ENCODE measurements at places on chromosomes 3 and 15.

DNA sequence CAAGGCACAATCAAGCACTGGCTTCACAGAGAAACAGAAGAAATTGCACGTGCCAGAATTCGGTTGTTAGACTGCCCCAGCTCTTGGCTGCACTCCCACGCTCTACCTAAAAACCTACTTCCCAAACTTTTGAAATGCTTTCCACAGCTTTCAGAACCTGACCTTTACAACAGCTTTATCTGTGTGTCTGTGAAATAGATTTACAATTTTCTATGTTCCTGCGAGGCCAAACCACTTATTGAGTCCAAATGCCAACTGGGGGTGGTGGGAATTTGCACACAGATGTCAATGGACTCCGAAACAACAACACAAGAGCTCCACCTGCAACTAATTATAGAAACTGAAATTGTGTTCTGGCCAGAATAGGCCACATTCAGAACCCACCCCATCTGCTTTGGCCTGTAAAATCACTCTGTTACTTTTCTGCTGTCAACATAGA is 44.6 kb downstream of the ERC2 start:
- DNase-seq, result no peak

GRCh38 chr3:155944081-155944480 is 73.6 kb downstream of the GMPS start:
- no peak for DNase-seq

GRCh38 chr15:64693134-64693533 is 82.3 kb downstream of the RBPMS2 start:
- no peak for DNase-seq

GRCh38 chr3:180870008-180870699 is 42.3 kb upstream of the FXR1 start:
- DNase-seq, result no peak

DNA sequence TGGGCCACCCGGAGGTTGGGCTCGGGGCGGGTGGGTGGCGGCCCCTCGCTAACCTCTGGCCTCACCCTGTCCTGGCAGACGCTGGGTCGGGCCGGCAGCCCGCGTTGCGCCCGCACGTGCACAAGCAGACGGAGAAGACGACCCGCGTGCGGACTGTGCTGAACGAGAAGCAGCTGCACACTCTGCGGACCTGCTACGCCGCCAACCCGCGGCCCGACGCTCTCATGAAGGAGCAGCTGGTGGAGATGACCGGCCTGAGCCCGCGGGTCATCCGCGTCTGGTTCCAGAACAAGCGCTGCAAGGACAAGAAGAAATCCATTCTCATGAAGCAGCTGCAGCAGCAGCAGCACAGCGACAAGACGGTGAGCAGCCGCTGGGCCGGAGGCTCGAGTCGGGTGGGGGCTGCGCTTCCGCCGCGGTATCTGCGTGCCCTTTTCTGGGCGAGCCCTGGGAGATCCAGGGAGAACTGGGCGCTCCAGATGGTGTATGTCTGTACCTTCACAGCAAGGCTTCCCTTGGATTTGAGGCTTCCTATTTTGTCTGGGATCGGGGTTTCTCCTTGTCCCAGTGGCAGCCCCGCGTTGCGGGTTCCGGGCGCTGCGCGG is 3.7 kb downstream of the ISL2 start:
- DNase-seq, result no peak

GRCh38 chr3:58004973-58005372 is 3.2 kb upstream of the FLNB start:
- no peak for DNase-seq

- no peak for DNase-seq
Measured at GRCh38 chr3:184765047-184765729, 46.8 kb upstream of the VPS8 start.

GRCh38 chr3:167246252-167246651 is 133.8 kb downstream of the ZBBX start:
- DNase-seq, result no peak

DNA sequence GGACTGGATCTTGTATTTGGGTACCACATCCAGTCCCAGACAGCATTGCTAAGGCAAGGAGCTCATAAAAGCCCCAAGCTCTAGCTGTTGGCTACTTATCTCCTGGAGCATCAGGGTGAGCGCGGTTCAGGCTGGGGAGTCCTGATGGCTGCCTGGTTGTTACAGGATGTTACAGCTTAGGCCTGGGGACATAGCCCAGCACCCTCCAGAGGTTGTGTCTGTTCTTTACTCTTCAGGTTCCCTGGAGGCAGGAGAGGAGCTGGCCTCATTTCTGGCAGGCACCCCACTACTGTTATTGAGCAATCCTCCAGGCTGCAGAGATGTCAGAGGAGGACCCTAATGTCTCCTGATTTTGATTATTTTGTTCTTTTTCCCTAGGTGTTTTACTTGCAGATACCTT is 26.6 kb downstream of the APBA2 start:
- no peak for DNase-seq

- DNase-seq, result no peak
Measured at GRCh38 chr15:89052474-89052873, 35.8 kb upstream of the ABHD2 start.

GRCh38 chr3:40078590-40078989 is 230.9 kb upstream of the EIF1B start:
- DNase-seq, result no peak

GRCh38 chr3:170622369-170623159 is 36.7 kb upstream of the SLC7A14 start:
- no peak for DNase-seq

DNA sequence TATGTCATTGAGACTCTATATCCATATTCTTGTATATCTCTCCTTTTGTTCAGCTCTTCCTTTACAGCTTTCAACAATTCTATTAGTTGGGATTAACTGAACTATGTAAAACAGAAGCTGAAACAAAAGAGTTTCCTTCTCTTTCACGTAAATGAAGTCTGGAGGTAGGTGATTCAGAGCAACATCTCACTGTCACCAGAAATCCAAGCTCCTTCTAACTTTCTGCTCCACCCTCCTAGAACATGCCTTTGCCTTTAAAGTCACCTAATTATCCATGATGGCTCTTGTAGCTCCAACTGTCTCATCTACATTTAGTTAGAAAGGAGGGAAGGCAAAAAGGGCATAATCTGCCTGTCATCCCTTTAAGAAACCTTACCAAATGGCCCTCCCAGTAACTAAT is 458.2 kb upstream of the MDFIC2 start:
- DNase-seq, result no peak

- peak; percentile 88 for DNase-seq
Measured at GRCh38 chr15:73051807-73052652, at the start of gene NEO1. Gene NEO1 (plus strand): TSS chr15:73052463. CDS start chr15:73052676, 213 bp downstream.

DNA sequence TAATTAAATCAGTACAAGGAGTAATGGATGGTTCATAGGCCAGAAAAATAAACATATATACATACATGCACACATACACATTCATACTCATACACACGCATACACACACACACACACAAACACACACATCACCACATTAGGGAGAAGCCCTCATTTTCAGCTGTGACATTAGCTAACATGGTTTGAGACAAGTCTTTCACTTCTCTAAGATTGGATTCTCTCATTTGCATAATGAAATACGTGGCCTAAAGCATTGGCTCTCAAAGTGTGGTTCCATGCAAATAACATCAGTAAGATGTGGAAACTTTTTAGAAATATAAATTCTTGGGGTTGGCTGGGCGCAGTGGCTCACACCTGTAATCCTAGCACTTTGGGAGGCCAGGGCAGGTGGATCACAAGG is 452.6 kb downstream of the TAFA4 start:
- no peak for DNase-seq

- DNase-seq, result no peak
Measured at GRCh38 chr3:89947337-89947954, 840.0 kb downstream of the EPHA3 start.

DNA sequence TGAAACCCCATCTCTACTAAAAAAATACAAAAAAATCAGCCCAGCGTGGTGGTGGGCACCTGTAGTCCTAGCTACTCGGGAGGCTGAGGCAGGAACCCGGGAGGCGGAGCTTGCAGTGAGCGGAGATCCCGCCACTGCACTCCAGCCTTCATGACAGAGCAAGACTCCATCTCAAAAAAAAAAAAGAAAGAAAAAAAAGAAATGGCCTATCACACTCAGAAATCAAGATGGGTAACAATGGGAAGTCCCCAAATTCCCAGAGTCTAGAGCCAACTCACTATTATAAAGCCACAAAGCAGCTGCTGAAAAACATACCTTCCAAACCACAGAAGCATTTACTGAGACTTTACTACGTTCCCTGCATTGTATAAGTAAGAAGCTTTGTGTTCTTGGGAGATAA is 7.5 kb downstream of the HDGFL3 start:
- DNase-seq, result peak; percentile 48

DNA sequence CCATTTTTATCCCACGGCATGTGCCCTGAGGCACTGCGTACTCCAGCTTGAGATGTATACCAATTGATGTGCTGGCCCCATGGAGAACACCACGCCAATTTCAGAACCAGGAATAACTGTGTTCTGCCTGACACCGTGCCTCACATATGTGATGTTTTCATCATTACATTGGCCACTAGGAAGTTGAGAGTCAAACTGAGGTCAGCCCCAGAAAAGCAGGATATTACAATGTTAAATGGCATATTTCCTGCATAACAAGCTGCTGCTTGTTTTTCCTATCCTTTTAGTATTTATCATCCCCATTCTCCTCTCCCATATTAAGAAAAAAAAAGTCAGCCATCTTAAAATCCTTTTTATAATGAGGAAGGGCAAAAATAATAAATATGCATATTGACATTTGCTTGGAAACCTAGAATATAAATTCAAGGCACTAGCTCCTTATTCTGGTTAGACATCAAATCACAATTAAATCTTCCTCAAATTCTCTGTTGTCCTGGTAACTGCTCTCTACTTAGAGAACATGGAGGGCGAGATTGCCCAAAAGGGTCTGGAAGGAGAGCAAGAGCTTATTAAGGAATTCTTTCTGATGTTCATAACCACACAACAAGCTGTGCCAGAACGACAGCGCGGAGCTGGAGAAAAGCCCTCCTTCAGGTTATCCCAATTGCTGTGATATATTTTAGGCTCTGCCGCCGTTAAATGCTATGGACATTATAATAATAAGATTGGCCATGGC is 112.6 kb downstream of the UACA start:
- no peak for DNase-seq

GRCh38 chr3:173066044-173067004 is 74.7 kb downstream of the SPATA16 start:
- no peak for DNase-seq

DNA sequence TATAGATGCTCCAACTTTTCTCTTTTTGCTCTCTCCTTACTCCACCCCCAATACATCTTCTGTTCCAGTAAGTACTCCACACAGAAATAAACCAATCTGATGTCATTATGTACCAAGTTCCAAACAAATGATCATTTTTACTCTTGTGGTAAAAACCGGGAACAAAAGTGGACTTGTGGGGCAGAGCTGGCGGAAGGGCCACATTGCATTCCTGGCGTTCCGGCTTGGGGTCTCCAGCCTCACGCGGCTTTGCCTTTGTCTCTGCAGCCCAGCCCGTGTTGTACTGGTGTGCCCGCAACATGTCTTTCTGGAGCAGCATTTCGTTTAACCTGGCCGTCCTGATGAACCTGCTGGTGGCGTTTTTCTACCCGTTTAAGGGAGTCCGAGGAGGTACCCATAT is 184.4 kb upstream of the BHLHE40 start:
- no peak for DNase-seq

- no peak for DNase-seq
Measured at GRCh38 chr3:194756791-194757325, 71.2 kb downstream of the FAM43A start.
